ENCODE measurements at places on chromosomes 7 and 10.

- no peak for DNase-seq
Measured at GRCh38 chr10:126872768-126873167, 32.5 kb upstream of the DOCK1 start.

DNA sequence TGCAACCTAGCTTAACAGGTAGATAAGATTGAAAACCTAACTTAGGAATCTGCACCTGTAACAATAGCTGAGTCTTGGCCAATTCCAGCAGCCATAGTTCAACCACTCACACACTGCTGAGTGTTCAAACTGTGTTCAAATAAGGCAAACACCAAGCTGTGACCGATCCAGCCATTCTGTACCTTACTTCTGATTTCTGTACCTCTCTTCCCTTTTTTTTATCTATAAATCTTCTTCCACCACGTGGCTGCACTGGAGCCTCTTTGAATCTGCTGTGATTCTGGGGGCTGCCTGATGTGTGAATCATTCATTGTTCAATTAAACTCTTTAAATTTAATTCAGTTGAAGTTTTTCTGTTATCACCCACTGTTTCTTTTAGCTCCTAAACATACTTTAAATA lies 15.7 kb upstream of the FOXL3 start:
- no peak for DNase-seq

GRCh38 chr7:94303118-94303517 lies 91.6 kb upstream of the COL1A2 start:
- DNase-seq = no peak

DNA sequence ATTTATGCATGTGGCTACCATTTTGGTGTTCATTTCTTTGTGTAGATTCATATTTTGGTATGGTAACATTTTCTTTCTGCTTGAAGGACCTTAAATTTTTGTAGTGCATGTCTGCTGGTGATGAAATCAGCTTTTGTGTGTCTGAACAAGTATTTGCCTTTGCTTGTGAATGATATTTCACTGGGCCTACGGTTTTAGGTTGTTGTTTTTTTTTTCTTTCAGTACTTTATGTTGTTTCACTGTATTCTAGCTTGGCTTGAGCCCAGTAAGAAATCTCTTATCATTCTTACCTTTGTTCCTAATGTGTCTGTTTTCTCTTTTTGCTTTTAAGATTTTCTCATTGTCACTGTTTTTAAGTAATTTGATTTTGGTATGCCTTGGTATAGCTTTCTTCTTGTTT lies 31.9 kb downstream of the SAMD8 start:
- no peak for DNase-seq

- no peak for DNase-seq
Measured at GRCh38 chr10:21172542-21172929, 275.4 kb upstream of the NEBL start.

DNA sequence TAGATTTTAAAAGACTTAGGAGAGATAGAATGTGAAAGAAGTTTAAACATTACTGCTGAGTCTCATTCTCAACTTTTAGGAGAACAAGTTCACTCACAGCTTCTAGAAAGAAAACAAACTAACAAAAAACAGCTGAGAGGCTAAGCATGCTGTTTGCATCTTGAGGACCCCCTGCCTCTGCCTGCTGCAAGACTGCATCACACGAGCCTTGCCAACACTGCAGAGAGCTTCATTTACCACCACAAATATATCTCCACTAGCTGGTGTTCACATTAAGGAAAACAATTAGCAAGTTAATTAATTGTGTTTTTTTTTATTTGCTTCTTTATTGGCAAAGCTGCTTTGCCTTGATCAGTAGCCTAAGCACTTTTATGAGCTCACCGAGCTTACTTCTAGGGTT lies 336.6 kb upstream of the KIAA1217 start:
- DNase-seq = no peak

DNA sequence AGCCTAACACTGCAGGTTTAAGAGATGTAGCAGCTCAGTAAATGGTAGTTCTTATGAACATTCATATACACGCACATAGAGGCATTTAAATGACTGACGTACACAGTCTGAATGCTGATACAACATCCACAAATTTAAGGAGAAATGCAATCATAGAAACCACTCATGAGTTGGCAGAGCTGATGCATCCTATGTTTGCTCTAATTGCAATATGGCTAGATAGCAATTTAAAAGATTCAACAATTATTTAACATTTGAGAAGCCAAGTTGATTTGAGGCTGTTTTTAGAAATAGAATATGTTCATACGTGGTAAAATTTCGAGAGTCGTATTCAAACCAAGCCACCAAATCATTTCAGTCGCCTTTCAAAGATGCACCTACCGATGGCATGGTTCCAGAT lies 135.6 kb downstream of the PFKFB3 start:
- no peak for DNase-seq

DNA sequence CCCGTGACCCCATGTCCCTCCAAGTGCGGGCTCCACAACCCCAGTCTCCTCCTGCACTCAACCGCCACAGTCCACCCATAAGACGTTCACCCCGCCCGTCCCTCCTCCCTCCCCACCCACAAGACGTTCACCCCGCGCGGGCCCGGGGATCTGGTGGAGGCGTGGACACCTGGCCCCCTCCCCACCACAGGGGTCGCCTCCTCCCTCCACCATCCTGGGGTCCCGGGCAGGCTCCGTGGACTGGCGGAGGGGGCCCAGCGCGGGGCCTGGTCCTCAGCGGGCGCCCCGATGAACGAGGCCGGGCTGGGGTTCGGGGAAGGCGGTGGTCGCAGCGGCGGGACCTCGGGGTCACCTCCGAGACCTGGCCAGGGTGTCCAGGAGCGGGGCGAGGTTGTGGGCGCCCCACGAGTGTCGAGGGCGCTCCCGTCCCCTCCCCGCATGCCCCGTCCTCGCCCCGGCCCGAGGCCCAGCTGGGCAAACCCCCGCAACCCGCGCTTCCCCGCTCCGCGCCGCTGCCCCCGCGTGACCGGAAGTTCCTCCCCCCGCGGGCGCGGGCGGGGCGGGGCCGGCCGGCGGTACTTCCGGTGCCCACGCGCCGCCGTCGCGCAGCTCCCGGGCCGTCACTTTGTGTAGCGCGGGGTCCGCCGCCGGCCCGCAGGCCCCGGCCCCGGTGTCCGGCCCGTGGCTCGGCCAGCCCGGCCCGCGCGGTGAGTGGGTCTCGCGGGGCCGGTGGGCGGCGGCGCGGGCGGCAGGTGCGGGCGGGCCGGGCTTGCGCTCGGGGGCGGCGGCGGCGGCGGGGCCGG lies at the start of gene ZNF316:
ZNF316 (plus strand) TSS at position 578 of the 803 bp plus-strand sequence. CDS start 5,092 bp downstream, outside the sequence.
- no peak for DNase-seq
